ENCODE measurements at places on chromosomes 12 and 14.

DNA sequence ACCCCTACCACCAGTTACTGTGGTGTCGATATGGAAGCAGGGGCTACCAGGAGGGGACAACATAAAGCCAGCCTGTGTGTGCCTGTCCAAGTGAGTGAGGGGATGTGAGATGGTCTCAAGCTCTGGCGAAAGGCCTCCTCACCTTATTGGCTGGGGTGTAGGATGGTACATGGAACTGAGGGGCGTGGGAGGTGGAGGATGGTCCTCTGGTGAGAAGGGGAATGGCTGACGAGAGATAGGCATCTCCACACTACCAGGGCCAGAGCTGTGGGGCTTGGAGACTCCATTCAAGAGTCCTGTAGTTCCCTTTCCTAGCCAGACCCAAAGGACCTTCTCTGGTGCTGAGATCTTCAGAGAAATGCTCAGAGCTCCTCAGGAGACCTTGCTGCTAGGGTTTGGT, 32.5 kb upstream of the COL2A1 start:
- DNase-seq, result no peak

DNA sequence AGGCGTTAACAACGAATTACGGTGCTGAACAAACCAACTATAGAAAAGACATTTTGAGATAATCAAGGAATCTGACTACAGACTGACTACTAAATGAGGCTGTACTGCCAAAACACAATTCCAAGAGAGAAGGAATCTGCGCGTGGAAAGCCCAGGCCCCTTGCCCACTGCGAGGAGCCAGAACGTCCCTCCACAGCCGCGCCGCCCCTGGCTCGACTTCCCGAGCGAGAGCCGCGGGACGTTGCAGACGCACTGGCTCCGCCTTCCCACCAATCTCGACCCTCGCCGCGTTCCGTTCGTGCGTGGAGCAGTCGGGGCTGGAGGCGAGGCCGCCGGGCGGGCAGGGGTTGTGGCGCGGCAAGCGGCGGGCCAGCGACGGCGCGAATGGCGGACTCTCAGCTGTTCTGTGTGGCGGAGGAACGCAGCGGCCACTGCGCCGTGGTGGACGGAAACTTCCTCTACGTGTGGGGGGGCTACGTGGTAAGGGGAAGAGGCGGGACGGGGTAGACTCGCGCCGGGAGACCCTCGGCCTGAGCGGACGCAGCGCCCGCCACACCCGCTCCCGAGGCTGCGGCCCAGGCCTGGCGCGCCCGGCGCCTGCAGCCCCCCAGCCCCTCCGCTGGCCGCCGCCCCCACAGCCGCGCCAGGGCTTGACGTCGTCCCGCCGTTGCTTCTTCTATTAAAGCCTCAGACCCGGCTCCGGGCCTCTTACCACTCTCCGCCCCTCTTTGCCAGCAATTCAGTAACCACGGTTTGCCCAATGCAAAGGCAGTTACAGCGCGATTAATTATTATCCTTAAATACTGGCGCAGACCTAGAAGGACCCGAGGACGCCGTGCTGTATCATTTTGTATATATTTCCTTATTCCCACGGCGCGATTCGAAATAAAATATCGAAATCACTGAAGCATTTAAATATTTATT, at the start of gene KLHDC1:
Gene KLHDC1, plus strand, starts transcription at position 310 of the 924 bp plus-strand sequence. Its CDS starts 75 bp downstream, at position 385.
- DNase-seq, result peak; percentile 70

GRCh38 chr12:124746649-124747425, 116.8 kb downstream of the SCARB1 start:
- no peak for DNase-seq

DNA sequence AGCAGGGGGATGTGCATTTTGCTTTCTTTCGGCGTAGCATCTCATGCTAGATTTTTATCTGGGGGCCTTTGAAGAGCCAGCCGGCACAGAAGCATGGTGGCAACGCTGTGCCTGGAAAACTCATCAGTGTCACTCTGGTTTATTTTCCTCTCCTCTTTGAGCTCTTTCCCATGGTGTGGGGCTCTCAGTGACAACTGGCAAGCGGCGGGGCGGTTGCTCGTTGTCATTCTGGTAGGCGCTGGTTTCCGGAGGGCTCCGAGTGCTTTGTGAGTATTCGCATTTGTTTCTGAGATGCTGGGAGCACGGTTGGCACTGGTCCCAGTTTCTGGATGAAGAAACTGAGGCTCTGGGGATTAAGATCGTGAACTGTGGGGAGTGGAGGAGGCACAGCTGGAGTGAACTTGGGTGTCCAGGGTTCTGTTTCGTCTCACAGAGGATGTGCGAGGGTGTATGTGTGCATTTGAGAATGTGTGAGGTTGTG, 23.3 kb downstream of the TPCN1 start:
- DNase-seq, result no peak

DNA sequence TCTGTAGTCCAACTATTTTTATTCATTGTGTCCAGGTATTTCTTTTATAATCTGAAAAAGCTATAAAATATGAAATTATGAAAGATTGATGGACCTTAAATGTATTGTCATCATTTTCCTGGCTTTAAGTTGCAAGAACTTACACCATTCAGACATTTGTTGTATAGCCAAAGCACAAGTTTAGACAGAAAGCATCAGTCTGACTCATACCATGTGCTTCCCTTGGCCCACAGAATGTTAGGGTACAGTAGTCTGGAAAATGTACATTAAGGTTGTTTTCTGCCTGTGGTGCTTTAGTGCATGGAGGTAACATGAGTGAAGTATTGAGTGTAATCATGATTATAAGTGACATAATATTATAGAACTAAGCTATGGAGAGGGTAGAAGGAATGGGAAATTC, 1002.5 kb downstream of the BCL11B start:
- no peak for DNase-seq

DNA sequence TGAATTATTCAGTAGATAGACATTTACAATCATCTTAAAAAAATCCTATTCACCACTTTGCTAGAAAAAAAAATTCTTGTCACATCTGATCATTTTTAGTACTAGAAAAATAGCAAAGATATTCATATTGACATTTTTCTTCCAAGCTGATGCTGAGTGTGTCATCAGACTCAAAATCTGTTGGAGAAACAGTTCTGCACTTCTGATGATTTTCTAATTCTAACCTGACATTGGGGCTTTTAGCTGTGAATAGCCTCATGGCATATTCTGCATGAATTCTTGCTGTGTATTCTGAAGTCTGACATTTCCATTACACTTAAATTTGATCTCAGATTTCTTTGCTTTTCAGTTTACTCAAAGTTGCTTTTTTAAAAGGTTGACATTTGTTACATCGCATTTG, 150.1 kb downstream of the PIK3C2G start:
- no peak for DNase-seq

DNA sequence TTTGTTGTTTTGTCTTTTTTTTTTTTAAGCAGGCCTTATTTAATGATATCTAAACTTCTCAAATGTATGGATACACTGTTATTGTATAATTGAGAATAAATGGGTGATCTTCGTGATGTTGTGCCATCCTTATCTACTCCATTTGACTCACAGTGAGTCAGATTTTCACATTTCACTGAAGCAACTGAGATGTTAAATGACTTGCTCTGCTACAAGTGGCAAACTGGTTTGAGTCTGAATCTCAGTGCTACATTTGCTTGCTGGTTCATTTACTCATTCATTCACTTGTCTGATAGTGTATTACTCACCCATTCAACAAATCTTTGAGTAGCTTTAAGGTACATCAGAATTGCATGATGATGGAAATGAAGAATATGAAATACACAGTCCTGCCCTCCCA, 2.6 kb downstream of the KIAA0586 start:
- DNase-seq, result peak; percentile 32

- no peak for DNase-seq
Measured at GRCh38 chr12:112124918-112125249, 476 bp upstream of the TRAFD1 start.

GRCh38 chr14:67158566-67158965, 30.7 kb upstream of the GARIN2 start:
- no peak for DNase-seq

GRCh38 chr12:27304856-27305255, 27.8 kb upstream of the BMAL2 start:
- DNase-seq, result no peak

DNA sequence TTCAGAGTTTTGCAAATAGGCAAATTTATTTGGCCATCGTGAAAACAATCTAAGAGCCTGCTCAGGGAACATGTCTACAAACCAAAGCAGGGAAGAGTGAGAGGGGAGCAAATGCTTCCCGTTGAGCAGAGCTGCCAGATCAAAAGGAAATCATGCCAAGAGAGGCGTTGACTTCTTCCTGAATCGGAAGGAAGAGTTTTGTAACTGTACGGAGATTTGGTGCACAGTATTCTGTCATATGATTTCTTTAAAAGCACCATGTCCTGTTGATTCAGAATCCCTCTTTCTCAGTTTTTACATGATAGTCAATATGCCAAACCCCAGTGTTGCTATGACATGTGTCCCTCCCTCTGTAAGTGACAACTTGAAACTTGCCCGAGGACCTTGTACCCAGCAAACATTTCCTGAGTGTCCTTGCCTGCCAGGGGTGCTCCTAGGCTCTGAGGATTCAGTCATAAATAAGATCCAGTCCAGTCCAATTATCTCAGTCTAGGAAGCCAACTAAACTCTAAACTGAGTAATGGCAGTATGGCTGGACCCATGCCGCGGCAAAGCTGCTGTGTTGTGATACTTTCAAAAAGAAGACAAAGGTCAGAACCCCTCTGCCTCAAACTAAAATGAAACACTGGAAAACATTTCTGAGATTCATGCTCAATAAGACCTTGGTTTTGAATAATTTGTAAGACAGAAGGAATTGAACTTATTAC, 300.1 kb upstream of the FKBP4 start:
- DNase-seq, result peak; percentile 6

- DNase-seq, result no peak
Measured at GRCh38 chr12:89703768-89704167, 4.9 kb downstream of the ATP2B1 start.

DNA sequence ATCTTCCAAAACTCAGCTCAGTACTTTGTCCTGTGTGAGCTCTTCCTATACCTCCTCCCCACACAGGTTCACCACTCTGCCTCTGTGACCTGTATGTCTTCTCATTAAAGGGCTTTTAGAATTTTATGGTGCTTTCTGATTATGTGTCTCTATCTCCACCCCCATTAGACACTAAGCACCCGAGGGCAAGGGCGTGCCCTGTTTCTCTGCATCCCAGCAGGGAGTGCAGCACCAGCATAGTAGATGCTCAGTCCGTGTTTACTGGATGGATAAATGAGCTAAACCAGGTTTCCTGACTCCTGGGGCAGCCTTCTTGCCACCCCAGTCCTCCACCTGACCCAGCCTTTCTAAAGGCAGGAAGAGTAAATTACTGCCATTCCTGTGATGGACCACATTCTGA, 333.8 kb downstream of the CACNA1C start:
- DNase-seq, result no peak

DNA sequence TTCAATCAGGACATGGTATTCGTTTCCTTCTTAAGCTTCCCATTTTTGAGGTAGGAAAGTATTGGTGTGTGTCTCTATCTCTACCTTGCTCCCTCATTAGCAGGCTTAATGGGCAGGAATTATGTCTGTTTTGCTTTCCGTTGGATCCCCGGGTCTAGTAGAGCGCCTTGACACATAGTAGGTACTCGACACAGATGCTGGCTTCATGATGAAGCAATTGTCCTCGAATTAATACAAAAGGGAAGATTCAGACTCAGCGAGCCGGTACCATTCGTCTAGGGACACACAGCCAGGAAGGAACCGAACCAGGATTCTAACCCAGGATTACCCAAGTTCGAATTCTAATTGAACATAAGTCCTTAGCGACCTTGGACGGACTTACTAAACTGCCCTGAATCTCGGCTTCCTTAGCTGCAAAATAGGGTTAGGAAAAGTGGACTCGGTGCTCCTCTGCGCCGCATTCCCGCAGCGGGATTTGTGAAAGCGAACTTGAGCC, 496 bp upstream of the ISCU start:
- DNase-seq, result no peak

GRCh38 chr14:69137843-69138535, 14.9 kb downstream of the DCAF5 start:
- peak; percentile 66 for DNase-seq

- no peak for DNase-seq
Measured at GRCh38 chr12:68001486-68002466, 12.5 kb downstream of the IFNG-AS1 start.

- no peak for DNase-seq
Measured at GRCh38 chr12:3805077-3805476, 52.2 kb upstream of the CRACR2A start.

- no peak for DNase-seq
Measured at GRCh38 chr14:100416081-100416680, 93.0 kb downstream of the SLC25A47 start.

DNA sequence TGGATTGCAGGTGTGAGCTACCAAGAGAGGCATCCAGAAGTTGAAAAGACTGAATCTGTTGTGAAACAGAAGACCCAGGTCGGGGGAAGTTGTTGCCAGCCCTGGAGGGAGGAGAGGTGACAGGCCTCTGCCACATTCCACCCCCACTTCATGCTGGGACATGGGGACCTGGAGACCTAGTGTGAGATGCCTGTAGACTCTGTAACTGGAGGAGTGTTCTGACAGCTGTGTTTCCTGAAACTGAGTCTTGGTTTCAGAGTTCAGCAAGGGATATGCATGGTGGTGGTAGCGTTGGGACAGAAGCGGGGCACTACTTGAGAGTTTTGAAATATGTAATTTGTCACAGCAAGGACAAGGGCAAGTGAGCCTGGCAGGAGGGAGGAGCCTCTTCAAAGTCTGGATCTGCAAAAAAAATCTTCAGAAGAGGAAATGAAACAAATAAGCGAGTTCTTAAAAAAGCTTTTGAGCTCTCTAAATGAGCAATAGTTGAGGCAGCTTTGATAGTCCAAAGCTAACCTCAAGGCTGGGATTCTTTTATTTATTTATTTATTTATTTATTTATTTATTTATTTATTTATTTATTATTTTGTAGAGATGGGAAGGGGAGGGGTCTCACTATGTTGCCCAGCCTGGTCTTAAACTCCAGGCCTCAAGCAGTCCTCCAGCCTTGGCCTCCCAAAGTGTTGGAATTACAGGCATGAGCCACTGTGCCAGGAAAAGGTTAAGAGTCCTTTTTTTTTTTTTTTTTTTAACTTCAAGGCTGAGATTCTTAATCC, 58.9 kb upstream of the EEA1 start:
- no peak for DNase-seq

GRCh38 chr14:31484754-31485153, 3.1 kb downstream of the GPR33 start:
- no peak for DNase-seq

- no peak for DNase-seq
Measured at GRCh38 chr12:88836156-88836555, 255.9 kb upstream of the KITLG start.

All from stromal cell of bone marrow (primary cell).